Esophagus mucosa (tissue), 1 donor: ENCODE measurements at places on chromosomes 16 and 17. TPM values are rescaled to one million over a fixed set of nuclear protein-coding genes. Genes with fewer than 3 reads are reported as not detected.

GRCh38 chr17:7296189-7296861, 1.9 kb upstream of the YBX2 start:
- peak; percentile 39 for ATAC-seq

- no peak for ATAC-seq
These were observed 961 bp downstream of the FGF11 start for GRCh38 chr17:7440113-7440833.

GRCh38 chr16:71737501-71737900, 13.0 kb upstream of the PHLPP2 start:
- no peak for ATAC-seq

DNA sequence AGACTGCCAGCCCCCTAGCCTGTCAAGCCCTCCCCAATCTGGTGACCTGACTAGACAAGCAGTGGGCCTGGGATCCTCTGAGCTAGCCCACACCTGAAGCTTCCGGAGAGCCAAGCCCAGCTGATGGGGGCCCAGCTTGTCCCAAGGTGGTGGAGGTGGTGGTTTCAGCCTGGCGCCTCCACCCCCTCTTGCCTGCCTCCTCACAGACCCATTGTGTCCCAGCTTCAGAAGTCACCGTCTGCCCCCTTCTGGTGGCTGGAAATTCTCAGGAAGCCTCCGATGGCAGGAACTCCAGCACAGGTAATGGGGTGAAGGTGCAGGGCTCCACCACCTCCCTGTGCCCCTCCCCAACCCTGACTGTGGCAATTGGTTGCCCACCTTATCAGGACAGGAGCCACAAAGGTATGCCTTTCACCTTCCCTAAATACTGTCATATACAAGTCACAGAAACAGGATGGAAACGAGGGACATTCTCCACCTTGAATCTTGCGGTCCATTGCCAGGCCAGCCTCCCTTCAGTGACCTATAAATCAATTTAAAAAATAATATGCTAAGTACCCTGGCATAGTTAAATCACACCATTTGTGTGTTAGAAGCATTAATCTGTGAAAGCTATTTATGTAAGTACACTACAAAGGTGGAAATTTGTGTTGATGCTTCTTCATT, 66.0 kb upstream of the ZNF423 start:
- peak; percentile 72 for ATAC-seq

DNA sequence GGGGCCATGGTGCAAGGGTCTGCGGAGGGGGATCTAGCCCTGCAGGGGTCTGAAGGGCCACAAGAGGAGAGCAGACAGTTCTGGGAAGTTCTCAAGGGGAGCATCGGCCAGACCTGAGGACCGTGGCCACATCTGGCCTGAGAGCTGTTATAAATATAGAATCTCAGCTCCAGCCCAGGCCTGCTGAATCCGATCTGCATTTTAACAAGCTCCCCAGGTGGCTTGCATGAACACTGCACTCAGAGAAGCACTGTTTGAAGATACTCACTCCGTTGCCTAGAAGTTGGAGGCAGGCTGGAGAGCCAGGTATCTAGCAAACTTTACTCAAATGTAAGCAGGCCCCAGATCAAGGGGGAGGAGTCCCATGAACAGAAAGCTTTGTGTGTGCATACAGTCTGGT, 61.3 kb downstream of the NKD1 start:
- ATAC-seq = no peak

- no peak for ATAC-seq
These were observed 24.1 kb downstream of the SEC14L5 start for GRCh38 chr16:4982056-4982867.

- ATAC-seq = no peak
These were observed 77.2 kb downstream of the BRIP1 start for GRCh38 chr17:61786088-61786487.

DNA sequence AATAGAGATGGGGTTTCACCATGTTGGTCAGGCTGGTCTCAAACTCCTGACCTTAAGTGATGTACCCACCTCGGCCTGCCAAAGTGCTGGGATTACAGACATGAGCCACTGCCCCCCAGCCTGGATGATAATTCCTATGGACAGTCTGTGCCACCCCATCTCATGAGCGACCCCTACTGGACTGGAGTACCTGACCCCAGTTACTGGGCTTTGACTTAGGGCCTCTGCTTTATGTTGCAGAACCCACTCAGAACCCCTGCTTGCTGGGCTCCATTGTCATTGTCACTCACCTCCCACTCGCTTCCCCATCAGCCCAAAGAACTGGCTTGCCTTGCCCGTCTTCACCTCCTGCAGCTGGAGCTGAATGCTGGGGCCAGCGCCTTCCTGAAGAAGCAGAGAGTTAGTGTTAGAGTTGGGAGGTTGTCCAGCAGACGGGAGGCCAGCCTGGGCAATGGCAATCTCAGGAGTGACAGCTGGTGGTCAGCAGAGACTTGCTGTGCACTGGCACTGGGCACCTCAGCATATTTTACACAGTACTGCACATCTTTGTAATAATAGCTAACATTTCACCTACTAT, 4.0 kb downstream of the TAC4 start:
- ATAC-seq = no peak

DNA sequence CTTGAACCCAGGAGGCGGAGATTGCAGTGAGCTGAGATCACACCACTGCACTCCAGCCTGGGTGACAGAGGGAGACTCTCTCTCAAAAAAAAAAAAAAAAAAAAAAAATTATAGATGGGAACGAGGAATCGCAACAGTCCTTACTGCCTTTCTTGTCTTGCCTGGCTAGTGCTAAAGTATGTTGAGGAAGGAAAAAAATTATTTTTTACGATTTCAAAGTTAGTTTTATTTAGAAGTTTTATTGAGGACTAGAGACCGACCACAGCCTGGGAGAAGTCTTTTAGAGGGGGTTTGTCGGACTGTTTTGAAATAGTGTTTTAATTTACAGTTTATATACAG, 15.8 kb upstream of the DNAH17 start:
- no peak for ATAC-seq

Gene HOXB2
- 14.1 TPM for total RNA-seq

Gene GCGR
- total RNA-seq = 0.08 TPM

Gene SPIRE2
- total RNA-seq = 3.9 TPM

Gene PRSS8
- 59.3 TPM for total RNA-seq
